Stimulated activated CD4-positive, alpha-beta T cell treated with anti-CD3 and anti-CD28 coated beads, Interleukin-15, amount 100 ng/mL, for 24 hours (primary cell): ENCODE measurements at places on chromosomes 5 and 9.

GRCh38 chr5:143585970-143586369 is 182.5 kb upstream of the NR3C1 start:
- DNase-seq: no peak

DNA sequence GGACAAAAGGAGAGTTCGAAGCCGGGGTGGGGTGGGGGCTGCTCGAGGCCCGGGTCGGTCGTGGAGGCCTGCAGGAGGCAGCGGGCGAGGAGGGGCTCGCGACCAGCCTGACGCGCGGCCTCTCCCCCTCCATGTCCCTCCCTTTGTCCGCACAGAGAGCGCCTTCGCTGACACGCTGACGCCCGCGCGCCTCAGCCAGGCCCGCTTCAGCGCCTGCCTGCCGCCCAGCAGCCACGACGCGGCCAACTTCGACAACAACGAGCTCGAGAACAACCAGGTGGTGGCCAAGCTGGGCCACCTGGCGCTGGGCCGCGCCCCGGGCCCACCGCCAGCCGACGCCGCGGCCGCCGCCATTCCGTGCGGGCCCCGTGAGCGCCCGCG is 42.2 kb downstream of the NEURL1B start:
- DNase-seq: no peak

DNA sequence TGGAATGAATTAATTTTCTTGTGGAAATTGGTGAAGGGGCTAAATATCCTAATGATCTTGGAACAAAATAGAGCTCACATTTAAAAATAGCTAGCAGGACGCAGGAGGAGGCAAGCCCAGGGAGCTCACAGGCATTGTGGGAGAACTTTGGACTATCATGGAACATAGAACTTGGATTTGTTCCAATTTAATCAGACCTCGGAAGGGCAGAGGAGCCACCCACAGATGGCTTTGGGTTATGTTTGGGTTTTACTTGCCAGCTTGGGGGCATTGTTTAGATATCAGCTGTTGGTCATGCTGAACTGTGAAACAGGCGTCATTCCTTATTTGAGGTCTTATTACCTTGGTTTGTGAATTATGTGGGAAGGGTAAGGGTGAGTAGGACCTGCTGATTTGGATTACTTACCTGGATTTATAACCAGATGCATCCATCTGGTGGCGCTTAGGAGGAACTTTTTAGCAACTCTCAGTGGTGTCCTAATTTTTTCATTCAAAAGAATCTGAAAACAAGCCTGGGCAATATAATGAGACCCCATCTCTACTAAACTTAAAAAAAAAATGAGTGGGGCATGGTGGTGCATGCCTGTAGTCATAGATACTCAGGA is 14.1 kb upstream of the PTGR1 start:
- no peak for DNase-seq

DNA sequence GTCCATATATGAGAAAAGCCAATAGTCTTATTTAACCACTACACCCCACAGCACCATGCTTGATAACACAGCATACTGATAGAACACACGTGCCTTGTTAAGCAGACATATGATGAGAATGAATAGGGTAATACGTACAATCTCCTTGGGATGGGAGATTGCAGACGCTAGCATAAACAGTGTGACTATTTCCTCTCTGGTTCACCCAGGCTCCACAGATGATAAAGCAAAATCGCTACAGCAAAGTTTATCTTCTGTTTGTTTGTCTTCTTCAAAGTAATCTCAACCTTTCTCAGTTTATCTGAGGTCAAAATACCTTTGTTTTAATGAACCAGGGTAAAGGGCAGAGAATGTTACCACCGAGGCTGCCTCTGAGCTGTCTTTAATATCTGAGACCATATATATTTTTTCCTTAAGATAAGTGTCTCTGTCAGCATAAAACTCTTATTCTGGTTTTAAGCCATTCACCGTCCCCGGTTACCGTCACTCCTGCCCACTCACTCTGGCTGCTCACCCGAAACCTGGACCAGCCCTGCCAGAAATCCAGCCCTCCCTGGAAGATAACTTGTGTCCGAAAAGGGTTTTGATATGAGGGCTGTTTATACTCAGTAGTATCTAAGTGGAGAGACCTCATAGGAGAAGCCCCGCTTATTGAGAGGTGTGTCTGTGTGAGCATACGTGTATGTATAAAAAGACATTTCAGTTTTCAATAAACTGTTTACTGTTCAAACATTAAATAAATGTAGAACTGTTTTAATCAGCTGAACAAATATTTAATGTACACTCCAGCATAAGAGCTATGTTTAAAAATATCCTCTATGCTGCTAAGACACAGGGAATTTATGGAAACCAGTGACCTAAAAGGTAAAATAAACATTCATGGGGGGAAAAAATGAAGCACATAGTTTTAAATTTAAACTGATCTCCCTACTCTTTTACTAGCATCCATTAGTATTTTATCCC is 465.4 kb downstream of the RASEF start:
- DNase-seq: no peak

DNA sequence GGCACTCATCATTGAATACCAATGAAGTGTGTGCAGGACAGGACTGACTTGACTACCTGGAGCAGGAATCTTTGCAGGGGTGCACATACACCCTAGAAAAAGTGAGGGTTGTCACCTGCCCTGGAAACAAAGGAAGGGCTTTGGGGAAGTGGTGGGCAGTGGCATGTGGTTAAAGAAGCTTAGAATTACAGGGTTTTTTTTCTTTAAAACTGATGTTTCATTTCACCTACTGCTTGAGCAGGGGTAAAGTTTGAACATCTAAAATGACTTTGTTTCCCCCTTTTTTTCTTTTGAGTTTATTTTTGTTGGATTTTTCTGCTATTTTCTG is 2.0 kb upstream of the KDM3B start:
- no peak for DNase-seq

- no peak for DNase-seq
These were observed 37.9 kb downstream of the FBXO38 start for GRCh38 chr5:148421661-148422060.

DNA sequence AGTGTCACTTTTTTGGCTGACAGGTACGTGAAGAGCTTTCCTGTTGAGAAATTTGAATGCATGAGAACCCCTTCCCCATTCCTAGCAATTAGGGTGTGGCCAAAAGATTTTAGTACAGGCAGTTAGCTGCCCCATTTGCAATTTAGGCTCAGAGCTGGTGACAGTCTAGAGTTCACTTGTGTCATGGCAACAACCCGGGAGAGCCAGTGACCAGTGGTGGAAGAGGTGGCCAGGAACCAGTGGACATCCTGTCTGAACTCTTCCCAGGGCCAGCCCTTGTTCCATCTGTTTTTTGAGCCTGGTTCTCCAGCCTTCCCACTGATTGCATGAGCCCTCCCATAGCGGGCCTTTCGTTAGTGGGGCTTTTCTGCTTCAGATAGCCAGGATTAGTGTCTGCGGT is 2.5 kb upstream of the NEUROG1 start:
- no peak for DNase-seq

DNA sequence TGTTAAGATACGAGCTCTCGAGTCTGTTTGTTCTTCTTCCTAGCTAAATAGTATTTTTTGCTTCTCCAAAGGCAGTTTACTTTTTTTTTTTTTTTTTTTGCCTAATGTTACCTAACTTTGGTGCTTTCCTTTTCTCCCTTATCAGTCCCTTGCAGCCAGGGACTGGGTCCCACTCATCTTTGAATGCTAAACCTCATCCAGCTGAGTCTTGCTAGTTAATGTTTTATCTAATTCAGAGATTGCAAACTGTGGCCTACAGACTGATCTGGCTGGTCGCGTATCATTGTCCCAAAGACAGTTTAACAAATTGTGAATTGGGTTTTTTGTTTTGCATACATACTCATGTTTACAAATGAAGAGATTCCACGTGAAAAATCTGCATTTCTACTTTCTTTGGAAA is 95.7 kb upstream of the EFNA5 start:
- no peak for DNase-seq

GRCh38 chr5:134851307-134851923 is 5.6 kb downstream of the C5orf24 start:
- DNase-seq: no peak

GRCh38 chr5:165502893-165503691 is 1997.7 kb downstream of the MAT2B start:
- no peak for DNase-seq

DNA sequence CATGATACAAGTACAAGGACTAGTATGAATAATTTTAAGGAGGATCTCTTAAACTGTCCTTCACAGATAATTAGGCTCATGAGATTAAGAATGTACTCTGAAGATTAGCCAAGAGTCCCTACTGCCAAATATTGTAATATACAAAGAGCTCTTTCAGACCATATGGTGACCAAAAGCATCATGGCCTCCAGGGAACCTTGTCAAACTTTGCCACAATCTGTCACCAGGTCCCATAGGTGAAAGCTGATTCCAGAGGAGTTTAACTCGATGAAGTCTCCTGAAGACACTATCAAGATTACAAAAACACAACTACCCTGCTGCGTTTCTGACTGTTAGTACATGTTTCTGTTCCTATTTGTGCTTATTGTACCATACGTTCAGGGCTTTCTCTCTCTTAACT is 395.4 kb upstream of the ITGA1 start:
- DNase-seq: no peak

GRCh38 chr9:32706004-32706724 is 70.7 kb upstream of the TAF1L start:
- DNase-seq: no peak

DNA sequence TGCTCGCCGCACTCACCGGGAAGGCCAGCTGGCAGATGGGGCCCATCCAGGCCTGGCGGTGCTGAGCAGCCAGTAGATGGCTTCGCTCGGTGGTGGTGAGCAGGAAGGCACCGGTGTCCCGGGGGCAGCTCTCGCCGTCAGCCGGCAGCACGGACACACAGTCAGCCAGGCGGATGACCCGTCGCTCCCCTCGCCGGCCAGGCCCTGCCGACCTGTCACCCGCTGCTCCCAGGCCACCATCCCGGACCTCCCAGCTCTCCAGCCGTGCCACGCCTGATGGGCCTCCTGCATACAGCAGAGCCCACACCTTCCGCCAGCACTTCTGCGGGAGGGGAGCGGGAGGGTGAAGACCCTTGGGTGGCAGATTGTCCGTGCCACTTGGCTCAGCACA is 1.4 kb downstream of the DOK3 start:
- no peak for DNase-seq

GRCh38 chr9:133260334-133261102 is 14.5 kb downstream of the ABO start:
- no peak for DNase-seq

GRCh38 chr9:92611621-92612285 is 58.2 kb downstream of the IPPK start:
- no peak for DNase-seq

DNA sequence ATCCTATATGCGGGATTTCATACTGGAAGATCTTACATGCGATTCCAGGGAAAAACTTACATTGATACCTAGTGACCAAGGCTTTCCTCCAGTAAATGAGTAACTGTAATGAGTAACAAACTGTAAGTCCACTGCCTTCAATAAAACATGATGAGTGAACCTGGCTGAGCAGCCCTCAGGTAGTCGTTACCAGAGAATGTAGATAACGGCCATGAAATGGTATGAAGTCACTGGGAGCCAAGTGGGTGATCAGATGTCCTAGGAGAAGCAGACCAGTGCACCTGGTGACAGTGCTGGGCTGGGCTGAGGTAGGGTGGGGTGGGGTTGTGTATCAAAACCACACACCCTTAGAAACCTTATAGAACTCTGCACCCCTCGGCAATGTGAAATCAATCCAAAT is 203.6 kb downstream of the ALDH1A1 start:
- no peak for DNase-seq

DNA sequence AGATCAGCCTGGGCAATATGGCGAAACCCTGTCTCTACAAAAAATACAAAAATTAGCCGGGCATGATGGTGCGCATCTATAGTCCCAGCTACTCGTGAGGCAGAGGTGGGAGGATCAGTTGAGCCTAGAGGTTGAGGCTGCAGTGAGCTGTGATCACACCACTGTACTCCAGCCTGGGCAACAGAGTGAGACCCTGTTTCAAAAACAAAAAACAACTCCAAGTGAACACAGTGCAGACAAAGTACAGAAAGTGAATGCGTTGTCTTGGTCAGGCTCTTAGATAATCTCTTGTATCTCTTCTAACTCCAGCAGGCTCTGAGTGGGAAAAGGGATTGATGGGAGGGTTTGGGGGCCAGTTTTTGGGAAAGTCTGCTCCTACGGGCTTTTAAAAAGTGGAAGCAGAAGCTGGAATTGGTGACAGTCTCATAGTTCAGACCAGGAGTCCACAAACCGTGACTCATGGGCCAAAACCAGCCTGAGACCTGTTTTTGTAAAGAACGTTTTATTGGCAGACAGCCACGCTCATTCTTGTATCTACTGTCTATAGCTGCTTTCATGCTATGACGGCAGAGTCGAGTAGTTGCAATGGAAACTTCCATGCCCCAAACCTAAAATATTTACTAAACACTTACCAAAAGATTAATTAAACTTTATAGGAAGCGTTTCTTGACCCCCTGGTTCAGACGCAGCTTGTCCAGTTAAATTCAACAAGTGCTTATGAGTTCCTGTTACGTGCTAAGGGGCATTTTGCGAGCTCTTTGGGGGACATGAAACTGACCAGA is 32.9 kb downstream of the NDST1 start:
- DNase-seq: no peak

DNA sequence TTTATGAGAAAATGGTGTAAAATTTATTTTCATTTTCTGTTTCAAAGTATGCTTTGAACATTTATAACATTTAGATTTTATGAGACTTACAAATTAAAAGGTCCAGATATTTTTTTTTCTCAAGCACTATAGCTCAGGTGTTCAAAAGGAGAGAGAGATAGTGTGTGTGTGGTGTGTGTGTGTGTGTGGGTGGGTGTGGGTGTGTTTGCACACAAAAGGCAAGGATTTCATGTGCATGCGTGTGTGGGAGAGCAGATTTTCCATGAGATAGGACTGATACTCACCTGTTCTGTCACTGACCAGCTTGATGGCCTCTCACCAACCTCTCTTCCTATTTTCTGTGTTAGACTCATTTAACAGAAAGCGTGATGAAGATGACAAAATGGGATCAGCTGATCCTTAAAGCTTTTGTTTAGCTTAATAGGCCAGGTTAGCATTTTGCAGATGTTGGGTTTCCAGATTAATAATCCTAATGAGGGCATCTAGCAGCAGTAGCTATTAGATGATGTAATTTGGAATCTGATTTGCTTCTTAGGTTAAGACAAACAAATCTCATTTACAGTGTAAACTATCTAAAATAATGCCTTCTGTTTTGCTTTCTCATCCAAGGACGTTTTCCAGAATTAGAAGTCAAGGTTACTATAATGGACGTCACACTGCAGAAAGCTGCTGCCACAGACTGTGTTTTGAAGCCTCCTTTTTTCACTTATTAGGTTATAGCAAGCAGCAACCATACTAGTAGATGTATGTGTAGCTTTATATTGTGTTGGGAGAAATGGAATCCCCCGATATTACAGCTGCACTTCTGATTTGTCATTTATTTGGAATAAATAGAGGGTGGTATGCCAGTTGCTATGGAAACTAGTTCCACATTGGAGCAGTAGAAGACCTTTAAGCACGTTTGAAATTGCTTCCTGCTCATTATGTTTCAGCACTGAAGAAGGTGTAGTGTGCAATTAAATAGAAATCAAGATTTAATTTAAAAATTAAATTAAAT is 355.6 kb downstream of the TAF11L14 start:
- no peak for DNase-seq

DNA sequence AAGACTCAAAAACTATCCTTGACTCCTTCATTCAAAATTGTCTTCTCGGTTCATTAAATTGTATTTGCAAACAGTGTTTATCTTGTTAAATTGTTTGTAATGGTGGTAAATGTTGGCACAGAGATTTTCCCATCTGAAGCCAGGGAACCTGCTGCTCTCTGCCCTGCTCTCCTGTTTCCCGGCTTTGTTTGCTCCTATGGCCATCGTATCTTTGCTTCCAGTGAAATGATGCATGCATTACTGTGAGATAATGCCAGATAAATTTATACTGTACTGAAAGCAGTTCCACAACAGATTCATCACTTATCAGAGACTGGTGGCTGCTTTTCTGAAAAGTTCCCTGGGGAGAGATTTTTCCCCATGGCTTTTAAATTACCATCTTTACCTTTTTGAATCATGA is 81.4 kb downstream of the CD180 start:
- DNase-seq: no peak
